Caudate nucleus (tissue), 63 donors: ENCODE measurements at places on chromosomes 16 and 17.

DNA sequence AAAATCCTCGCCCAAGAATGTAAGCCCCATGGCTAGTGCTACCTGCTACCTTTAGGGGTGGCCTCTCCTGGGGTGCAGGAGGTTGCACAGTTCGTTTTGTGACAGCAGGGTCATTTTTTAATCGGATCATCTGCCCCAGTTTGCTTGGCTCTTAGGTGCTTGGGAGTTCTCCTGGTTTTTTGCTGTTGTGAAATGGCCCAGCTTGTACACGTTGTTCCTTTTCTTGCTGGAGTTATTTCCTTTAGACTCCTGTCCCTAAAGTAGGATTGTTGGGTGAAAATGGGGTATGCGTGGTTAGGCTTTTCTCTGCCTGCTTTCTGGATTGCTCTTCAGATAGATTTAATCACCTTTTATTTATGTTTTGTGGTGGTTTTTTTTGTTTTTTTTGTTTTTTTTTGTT lies 25.8 kb downstream of the ABCC1 start:
- DNase-seq, result no peak

GRCh38 chr17:37820313-37820994 lies 75.6 kb upstream of the HNF1B start:
- DNase-seq, result no peak

- no peak for DNase-seq
Observed at GRCh38 chr17:5798094-5798493, 213.8 kb upstream of the NLRP1 start.

- no peak for DNase-seq
Observed at GRCh38 chr16:82042144-82042543, 7.1 kb downstream of the HSD17B2 start.

- no peak for DNase-seq
Observed at GRCh38 chr17:75516619-75517296, 430 bp downstream of the TSEN54 start.

DNA sequence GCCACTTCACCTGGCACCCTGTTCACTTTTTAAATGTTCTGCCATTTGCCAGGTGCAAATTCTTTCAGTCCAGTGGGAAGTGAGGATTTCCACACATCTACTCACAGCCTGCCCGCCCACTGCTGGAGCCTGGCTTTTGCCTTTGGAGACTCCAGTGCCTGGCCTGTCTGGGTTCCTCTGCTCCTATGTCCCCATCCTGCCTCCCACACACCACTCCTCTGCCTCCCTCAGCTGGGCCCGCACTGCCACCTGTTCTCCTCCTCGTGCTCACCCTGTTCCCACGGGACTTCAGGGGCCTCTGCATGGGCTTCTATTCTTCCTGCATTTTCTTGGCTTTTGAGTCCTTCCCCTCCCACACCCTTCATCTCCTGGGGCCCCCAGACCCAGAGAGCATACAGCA lies 7.9 kb upstream of the NDRG4 start:
- DNase-seq, result no peak

- no peak for DNase-seq
Observed at GRCh38 chr17:65243838-65244625, 106.9 kb downstream of the RGS9 start.

DNA sequence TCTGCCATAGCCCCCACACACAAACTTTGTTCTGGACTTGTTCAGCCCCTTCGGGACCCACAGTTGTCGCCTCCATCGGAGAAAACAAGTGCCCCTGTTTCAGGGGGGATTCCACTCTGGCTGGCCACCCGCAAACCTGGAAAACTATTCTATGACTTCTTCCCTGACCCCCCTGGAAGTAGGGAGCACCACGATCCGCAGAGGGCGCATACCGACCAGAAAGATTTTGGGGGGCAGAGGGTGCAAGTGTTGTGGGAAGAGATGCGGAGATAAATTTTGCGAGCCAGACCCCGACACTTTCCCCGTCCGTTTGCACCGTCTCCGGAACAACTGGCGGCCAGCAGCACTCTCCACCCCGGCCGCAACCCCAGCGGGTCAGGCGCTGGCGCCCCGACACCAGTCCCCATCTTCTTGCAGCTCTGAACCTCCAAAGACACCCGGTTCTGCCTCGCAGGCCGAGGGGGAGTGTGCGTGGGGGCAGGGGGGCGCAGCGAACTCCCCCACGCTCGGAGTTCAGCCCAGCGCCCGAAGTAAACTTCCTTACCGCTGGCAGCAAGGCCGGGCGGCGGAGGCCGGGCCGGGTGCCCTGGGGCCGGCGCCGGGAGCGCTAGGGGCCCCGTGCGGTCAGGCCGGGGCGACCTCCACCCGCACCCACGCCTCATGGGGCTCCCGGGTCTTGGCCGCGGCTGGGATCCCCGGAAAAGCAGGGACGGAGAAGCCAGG lies 744 bp downstream of the SALL1 start:
- DNase-seq, result no peak

GRCh38 chr16:2205967-2206313 lies 686 bp downstream of the MLST8 start:
- no peak for DNase-seq

DNA sequence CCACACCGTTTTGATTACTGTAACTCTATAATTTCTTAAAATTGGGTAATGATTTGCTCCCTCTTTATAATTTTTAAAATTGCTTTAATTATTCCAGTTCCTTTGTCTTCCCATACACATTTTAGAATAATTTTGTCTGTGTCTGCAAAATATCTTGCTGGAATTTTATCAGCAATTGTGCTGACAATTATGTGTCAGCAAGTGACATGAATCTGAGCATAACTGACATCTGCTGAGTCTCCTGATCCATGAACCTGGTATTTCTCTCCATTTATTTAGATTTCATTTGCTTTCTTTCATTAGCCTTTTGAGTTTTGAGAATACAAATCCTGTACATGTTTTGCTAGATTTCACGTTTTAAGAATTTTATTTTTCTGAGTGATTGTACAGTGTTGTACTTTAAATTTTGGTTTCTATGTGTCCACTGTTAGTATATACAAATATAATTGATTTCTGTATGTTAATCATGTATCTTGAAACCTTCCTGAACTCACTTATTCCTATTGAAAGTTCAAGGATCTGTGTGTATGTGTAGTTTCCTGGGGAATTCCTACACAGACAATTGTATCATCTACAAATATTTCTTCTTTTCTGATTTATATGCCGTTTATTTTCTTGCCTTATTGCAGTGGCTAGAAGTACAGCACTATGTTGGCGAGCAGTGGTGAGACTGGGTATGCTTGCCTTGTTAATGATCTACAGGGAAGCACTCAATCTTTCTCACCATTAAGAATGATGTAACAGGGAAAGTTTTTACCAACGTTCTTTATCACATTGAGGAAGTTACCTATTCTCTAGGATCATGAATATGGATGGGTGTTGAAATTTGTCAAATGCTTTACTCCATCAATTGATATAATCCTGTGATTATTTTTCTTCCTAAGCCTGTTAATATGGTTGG lies 45.2 kb downstream of the N4BP1 start:
- DNase-seq, result no peak

- no peak for DNase-seq
Observed at GRCh38 chr16:53741546-53741945, 37.6 kb downstream of the FTO start.

GRCh38 chr17:76734080-76734840 lies 2.9 kb downstream of the SRSF2 start:
- DNase-seq, result no peak

DNA sequence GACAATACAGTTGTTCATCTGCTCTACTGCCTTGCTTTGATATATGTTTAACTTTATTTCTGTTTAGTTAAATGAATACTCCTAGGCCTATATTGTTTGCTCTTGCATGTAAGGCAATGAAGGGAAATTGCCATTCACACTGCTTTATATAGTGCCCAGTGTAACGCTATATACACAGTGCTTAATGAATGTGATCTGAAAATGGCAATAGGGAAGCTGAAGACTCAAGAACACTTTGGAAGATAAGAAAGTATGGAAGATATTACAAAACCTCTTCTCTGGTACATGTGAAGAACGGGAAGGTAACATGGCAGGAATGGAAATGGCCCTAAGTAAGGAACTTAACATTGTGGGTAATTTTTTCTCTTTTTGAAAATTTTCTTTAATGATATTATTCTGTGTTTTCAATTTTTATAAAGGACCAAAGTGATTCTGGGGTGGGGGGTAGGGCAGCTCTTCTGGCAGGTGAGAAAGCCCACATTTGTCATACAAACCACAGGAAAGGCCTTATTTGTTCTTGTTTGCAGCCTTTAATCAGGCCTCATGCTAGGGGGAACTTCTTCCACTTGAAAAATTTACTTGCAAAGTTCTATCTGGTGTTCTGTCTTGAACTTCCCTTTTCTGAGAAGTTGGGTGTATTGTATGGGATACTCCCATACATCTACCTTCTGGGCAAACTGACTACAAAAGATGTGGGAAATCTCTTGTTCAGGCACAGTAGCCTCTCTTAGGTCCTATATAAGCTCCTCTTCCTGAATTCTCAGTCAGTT lies 100.8 kb upstream of the CORO6 start:
- DNase-seq, result no peak

DNA sequence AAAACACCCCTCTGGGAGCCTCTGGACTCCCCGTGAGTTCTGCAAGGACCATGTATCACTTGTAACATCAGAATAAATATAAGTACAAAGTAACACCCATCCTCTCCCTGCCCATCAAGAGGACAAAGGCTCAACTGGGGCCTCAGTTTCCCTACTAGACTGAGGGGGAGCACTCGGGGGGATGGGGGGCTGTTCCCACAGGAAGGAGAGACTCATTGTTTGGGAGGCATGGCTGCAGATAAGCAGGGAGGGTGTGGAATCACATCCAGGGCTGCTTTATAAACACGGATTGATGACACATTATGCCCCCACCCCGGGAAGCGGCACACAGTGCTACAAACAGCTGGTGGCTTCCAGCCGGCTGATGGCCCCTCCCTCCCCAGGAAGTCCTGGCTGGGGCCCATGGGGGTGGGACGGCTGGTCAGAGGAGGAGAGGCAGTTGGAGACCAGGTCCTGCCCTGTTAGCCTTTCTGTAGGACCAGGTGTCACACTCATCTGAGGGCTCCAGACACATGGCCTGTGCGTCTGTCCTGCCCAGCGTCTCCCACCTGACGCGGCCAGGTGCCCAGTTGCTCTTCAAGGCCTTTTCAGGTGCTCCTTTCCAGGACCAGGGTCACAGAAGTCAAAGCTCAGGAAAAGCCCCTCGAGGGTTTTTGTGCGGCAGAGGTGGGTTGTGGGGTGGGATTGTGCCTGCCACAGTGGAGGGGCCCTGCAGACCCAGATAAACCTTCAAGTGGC lies 1.3 kb upstream of the MPG start:
- DNase-seq, result no peak

GRCh38 chr16:14629612-14629918 lies 495 bp downstream of the PARN start:
- DNase-seq, result no peak

GRCh38 chr17:79291391-79291790 lies 216.8 kb downstream of the ENGASE start:
- no peak for DNase-seq

DNA sequence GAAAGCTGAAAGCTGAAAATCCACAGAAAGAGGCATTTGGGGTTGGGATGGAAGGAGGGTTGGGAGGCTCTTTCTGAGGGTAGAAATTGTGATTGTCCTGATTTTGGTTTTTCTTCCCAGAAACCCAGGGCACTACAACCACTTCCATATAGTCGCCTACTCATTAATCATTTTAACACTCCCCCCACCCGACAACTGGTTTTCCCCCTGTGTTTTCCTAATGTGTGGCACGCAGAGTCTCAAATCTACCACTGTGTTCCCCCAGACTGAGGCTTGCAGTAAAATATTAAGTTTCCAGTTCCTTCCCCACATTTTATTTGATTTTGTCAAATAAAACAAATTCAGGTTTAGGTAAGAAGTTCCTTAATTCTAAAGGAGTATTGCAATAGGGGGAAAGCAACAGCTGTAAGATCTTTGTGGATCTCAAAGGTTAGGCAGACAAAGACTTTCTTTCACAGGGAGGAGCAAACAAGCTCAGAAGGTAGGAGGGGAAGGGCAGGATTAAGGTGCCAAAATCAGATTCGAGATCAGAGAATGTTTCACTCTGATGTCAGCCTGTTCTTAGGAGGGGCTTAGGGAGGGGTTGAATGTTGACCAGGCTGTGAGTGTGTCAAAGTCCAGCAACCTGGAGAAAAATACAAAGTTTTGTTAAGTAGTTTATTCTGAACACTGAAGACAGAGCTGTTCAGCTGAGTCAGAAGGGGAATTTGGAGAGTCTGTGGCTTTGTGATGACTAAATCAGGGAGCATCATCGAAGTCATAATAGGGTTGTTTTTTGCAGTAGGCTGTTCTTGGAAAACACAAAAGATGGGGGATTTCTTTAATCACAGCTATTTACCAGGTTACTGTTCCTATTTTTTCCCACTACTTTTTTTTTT lies 3.6 kb downstream of the ZNF267 start:
- DNase-seq, result no peak

GRCh38 chr17:63930951-63931575 lies 1.1 kb downstream of the CD79B start:
- DNase-seq, result no peak
